ENCODE measurements at places on chromosomes 2 and 18. TPM values are rescaled to one million over a fixed set of nuclear protein-coding genes. Genes with fewer than 3 reads are reported as not detected.

CDKL4 gene
- not detected for total RNA-seq

FBXO41 gene
- 0.83 TPM for total RNA-seq

SPEG gene
- 7.8 TPM for total RNA-seq

SNRPD1 gene
- 6.8 TPM for total RNA-seq

LHCGR gene
- total RNA-seq = under 0.01 TPM

KANSL1L gene
- 8.1 TPM for total RNA-seq

CNDP1 gene
- not detected for total RNA-seq

SLC5A7 gene
- total RNA-seq = not detected

HOXD1 gene
- total RNA-seq = not detected

MARCO gene
- not detected for total RNA-seq

HDHD2 gene
- 18.6 TPM for total RNA-seq

ERFE gene
- 0.56 TPM for total RNA-seq

GPR39 gene
- 9.0 TPM for total RNA-seq

TXNDC2 gene
- 0.18 TPM for total RNA-seq

EHD3 gene
- total RNA-seq = 39.8 TPM

MBP gene
- 1.4 TPM for total RNA-seq

ASB18 gene
- total RNA-seq = not detected

UGT1A7 gene
- not detected for total RNA-seq

VWC2L gene
- total RNA-seq = not detected

STPG4 gene
- total RNA-seq = 0.28 TPM

GFPT1 gene
- 52.9 TPM for total RNA-seq

MEIS1 gene
- 209 TPM for total RNA-seq

CCL20 gene
- total RNA-seq = not detected

GTF2A1L gene
- total RNA-seq = not detected

TNS1 gene
- 45.2 TPM for total RNA-seq

RGPD4 gene
- total RNA-seq = not detected

ERLEC1 gene
- total RNA-seq = 40.3 TPM

CPLX4 gene
- not detected for total RNA-seq

OXER1 gene
- total RNA-seq = not detected

CCDC138 gene
- 6.1 TPM for total RNA-seq

CFC1 gene
- not detected for total RNA-seq

NEUROD1 gene
- not detected for total RNA-seq

LRRC30 gene
- not detected for total RNA-seq

TMX3 gene
- total RNA-seq = 50.5 TPM

DUSP19 gene
- 1.4 TPM for total RNA-seq

CELF4 gene
- not detected for total RNA-seq

ZBTB7C gene
- total RNA-seq = not detected

OSR1 gene
- total RNA-seq = 12.4 TPM

PLCL1 gene
- total RNA-seq = 0.18 TPM

TMEM214 gene
- total RNA-seq = 32.1 TPM

SETBP1 gene
- total RNA-seq = 0.28 TPM

LCT gene
- total RNA-seq = under 0.01 TPM

DCDC2C gene
- not detected for total RNA-seq

C1QL2 gene
- not detected for total RNA-seq

LOXHD1 gene
- total RNA-seq = not detected

VWA3B gene
- total RNA-seq = not detected

ACTG2 gene
- 349 TPM for total RNA-seq

ERMN gene
- not detected for total RNA-seq

AGXT gene
- not detected for total RNA-seq

Data from IMR-90 (cell line).